ENCODE measurements at places on chromosomes 11 and 22.

GRCh38 chr22:38951734-38952133, 5.7 kb upstream of the APOBEC3A start:
- no peak for DNase-seq

DNA sequence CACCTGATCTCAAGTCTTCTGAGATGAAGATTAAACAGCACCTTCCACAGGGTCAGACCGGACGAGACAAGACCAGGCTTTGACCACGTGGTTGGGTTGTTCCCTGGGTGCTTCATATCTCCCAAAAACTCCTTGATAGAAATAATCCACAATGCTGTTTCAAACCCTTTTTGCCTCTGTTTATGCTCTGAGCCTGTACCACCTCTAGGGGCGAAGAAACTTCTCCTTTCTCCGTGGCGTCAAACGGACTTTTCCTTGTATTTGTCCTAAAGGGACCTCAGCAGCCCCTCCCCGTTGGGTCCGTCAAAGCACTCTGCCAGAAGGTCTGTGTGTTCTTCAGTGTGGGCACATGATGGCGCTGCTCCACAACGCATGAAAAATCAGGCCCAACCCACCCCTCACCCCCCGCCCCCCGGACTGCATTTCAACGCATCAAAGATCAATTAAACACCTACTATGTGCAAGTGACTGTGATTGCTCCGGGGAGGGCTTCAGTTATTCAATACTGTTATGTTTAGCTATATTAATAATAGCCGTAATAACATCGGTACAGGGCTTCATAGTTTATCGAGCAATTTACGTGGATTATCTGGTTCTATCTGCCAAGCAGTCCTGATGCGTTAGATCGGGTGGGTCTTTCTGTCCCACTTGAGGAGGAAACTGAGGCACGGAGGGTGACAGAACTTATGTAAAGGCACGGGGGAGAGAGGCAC, 17.3 kb upstream of the EIF3D start:
- peak; percentile 44 for DNase-seq

GRCh38 chr22:40334899-40335298, 11.4 kb upstream of the ADSL start:
- DNase-seq = no peak

DNA sequence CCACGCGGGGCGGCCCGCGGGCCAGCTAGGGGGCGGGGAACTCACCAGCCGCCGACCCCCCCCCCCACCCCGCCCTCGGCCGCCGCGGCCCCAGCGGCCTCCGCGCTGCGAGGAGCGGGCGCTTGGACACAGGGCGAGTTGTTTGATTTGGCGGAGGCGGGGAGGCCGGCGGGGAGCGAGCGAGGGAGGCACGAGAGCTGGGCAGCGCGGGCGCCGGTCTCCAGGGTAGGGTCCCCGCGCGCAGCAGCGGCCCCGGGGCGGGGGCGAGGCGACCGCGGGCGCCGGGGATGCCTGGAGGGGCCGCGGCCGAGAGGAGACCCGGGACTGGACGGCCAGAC, 64.4 kb downstream of the NAV2 start:
- DNase-seq = peak; percentile 2

GRCh38 chr11:15769203-15769602, 587.1 kb downstream of the SOX6 start:
- DNase-seq = no peak

DNA sequence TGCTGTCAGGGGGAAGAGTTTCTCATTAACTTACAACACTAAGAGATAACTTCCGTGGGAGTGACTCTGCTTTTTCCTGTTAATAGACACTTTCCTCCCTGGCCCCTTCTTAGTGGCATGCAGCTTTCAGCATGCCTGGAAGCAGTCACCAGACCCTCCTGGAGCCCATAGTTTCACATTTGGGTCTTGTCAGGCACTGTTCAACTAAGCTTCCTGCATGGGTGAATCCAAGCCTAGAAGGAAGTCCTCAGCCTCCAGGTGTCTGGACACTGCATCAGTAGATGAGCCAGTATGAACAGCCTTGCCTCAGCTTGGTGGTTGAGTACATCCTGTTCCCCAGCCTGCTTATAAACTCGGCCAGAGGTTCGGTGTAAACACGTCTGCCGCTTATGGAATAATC, 68.1 kb downstream of the PPP6R3 start:
- DNase-seq = no peak

GRCh38 chr11:121340032-121340580, 47.5 kb downstream of the SC5D start:
- no peak for DNase-seq

- DNase-seq = no peak
Observed at GRCh38 chr22:48713272-48714205, 1114.1 kb downstream of the BRD1 start.

GRCh38 chr11:95650276-95650675, 139.3 kb downstream of the FAM76B start:
- DNase-seq = no peak

GRCh38 chr22:44600207-44600785, 101.7 kb upstream of the PRR5 start:
- no peak for DNase-seq

- DNase-seq = no peak
Observed at GRCh38 chr11:126188332-126189108, 22.9 kb downstream of the RPUSD4 start.

DNA sequence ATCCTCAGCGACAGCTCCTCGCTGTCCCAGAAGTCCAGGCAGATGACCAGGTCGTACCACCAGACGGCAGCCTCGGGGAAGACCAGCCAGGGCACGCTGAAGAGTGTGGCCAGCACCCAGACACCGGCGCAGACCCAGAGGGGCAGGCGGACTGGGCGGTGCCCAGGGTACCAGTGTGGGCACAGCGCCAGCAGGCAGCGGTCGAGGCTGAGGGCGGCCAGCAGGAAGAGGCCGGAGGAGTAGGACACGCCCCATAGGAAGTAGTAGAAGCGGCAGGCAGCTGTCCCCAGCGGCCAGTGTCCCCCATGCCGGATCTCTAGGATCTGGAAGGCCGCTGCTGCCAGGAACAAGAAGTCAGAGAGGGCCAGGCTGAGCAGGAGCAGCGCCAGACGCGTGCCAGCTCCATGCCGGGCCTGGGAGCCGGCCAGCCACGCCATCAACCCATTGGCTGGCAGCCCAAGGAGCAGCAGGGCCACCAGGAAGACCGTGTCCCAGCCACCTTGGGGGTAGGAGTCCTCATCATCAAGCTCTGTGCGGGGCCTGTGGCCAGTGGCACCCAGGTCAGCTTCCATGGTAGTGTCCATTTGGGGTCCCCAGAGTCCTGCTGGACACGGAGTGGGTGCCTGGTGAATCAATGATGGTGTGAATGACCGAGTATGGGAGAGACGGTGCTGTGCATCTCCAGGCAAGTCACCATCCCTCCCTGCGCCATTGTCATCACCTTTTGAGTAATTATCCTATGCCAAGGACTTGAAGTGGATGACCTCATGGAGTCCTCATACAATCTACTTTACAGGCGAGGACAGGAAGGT, at the start of gene GPR152:
TSS of gene GPR152 (minus strand) at position 589 of the 812 bp plus-strand sequence. CDS start at position 584, 5 bp downstream.
- no peak for DNase-seq

GRCh38 chr11:104645261-104646222, 252.7 kb downstream of the CASP12 start:
- no peak for DNase-seq

DNA sequence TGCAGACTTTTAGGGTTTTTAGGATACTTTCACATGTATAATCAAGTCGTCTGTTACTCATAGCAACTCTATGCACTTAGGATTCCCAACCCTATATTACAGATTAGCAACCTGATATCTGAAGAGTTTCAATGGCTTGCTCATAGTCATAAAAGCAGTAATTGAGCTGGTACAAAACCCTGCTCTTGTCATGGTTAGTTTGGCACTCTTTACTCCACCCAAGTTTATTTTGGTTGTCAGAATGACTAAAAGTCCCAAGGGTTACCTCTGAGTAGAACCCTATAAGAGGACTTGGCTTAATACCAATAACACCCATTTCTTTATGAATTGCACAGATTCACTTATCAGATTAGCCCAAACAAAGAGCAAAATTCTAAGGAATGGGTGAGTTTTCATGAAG, 550.6 kb downstream of the SOX6 start:
- peak; percentile 60 for DNase-seq

DNA sequence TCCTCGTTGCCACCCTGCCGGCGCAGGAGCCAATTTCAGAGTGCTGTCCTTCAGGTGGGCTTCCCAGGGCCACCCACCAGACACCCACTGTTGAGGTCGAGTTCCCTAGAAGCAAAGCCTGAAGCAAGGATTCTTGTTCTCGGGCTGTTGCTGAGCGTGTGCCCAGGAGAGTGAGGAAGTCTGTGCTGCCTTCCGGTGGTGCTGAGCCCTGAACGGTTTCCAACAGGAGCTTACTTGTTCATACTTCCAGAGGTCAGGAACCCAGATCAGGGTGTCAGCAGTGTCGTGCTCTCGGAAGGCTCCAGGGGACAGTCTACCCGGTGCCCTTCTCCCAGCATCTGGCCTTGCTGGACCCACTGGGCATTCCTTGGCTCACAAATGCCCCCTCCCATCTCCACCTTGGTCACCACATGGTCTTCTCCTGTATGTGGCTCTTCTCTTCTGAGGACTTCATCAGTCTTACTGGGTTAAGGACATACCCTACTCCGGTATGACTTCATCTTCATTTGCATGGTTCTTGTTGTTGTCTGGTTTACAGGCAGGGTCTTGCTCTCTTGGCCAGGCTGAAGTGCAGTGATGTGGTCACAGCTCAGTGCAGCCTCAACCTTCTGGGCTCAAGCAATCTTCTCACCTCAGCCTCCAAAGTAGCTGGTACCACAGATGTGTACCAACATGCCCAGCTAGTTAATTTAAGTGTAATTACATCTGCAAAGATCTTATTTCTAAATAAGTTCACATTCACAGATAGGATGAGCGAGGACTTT, 11.2 kb downstream of the SLC25A1 start:
- DNase-seq = no peak

GRCh38 chr22:38531251-38531938, 25.3 kb upstream of the DDX17 start:
- peak; percentile 15 for DNase-seq

DNA sequence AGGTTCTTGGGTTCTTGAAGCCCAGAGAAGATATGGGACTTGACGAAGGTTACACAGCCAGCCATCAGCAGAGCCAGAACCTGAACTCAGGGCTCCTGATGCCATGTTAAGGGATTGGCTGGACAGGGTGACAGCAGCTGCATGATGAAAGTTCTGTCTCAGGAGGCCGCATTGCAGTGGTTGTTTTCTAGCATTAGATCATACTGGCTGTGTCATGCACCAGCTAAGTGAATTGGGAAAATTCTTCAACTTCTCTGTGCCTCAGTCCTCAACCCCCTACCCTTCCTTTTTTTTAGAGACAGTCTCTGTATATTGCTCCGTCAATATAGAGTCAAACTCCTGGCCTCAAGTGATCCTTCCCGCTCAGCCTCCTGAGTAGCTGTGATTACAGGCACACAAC, 5.4 kb upstream of the LTBP3 start:
- no peak for DNase-seq

DNA sequence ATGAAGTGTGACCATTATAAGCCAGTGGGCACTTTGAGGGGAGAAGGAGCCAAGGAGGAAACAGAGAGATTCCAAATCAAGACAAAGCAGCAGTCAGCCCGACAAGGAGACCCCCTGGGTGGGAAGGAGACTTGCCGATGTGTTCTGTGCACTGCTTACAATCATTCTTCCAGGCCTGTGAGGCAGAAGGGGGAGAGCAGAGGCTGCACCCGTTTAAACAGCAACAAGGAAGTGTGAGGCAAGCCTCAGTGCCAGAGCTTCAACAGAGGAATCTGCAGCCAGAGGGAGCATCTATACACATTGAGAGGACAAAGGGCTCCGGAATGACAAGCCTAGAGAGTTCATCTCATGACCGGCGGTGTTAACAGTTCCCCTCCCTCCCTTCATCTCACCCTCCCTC, 121.1 kb downstream of the NXPE2 start:
- no peak for DNase-seq

- DNase-seq = no peak
Observed at GRCh38 chr11:75800728-75801361, 14.2 kb upstream of the UVRAG start.

- peak; percentile 53 for DNase-seq
Observed at GRCh38 chr11:120013325-120014250, 124.3 kb downstream of the TRIM29 start.

- DNase-seq = no peak
Observed at GRCh38 chr11:14203321-14203720, 155.7 kb downstream of the RRAS2 start.

- no peak for DNase-seq
Observed at GRCh38 chr11:17256512-17256911, 20.0 kb upstream of the NUCB2 start.

GRCh38 chr11:24064309-24064903, 432.4 kb upstream of the LUZP2 start:
- DNase-seq = no peak

DNA sequence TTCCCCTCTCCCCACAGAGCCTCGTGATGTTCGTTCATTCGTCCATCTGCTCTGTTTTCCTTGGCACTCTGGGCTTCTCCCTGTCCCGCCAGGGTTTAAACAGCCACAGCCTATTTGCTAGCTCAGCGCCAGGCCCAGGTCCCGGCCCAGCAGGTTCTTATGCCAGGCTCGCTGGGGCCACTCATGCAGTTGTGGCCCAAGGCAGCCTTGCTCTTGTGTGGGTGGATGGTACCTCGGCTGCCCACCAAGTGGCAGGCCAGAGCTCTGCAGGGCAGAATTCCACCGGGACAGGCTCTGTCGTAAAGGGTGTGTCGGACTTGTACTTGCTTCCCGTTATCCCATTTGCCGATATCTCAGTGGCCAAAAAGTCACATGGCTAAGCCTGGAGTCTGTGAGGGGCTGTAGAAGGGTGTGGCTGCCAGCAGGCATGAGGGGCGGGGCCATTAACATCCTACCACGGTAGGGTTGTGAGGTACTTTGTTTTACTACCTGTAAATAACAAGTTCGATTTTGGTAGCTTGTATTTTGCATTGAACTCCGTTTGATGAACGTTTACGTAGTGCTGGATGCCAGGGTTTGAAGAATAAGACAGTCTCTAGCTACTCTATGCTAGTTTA, 7.9 kb downstream of the FAM118A start:
- peak; percentile 64 for DNase-seq

- DNase-seq = no peak
Observed at GRCh38 chr11:6563121-6563619, 40.2 kb downstream of the RRP8 start.

GRCh38 chr11:58134151-58134550, 8.8 kb upstream of the OR9I1 start:
- no peak for DNase-seq

DNA sequence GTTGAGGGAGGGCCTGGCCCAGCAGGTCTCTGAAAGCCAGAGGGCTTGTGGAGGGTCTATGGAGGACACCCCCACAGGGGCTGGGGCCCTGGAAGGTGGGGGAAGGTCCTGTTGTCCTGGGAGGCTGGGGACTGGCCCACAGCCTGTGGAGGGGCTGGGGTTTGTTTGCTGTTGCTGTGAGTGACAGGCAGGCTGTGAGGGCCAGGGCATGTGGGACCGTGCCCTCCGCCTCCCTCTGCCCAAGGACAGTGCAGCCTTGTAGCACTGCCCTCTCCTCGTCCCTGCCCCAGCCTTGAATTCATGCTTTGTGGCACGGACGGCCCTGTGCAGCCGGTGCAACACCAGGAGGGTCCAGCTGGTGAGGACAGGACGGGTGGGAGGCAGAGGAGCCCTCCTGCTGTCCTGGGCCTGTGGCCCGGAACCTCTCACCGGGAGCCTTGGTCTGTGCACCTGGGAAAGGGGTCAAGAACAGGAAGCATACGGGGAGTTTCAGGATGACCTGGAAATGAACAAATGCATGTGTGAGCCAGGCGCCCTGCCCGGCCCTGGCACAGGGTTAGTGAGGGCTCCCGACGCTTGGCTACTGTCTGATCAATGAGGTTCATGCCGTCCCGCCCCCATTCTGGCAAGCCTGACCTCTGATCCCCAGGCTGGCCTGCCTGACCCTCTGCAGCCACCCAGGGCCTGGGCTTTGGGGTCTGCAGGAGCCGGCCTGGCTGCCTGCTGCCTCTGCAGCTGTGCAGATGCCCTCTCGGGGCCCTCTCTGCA, 37.4 kb upstream of the PRODH start:
- DNase-seq = no peak

GRCh38 chr11:61488651-61489291, 19.8 kb upstream of the LRRC10B start:
- DNase-seq = no peak
